ENCODE measurements at places on chromosomes 1 and 21. TPM values are rescaled to one million over a fixed set of nuclear protein-coding genes. Genes with fewer than 3 reads are reported as not detected.

GRCh38 chr1:3441410-3441847 is 13.0 kb upstream of the ARHGEF16 start:
- DNase-seq: no peak

- no peak for DNase-seq
Measured at GRCh38 chr1:21277180-21277579, 13.1 kb downstream of the ECE1 start.

DNA sequence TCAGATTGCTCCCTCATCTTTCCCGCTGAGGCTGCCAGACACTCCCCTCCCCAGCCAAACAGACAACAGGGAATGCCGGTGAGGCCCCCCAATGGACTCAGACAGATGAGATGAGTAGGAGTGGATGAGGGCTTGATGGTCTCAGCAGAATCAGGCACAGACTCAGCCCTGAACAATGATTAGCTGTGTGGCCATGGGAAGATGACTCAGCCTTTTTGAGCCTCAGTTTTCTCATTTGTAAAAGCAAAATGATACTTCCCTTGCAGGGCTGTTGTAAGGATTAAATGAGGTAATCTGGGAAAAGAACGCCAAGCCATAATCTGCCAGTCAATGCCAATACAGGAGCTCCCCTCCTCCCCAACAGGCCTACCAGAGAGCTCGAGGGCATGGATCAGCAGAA is 12.4 kb downstream of the C1orf198 start:
- no peak for DNase-seq

- no peak for DNase-seq
Measured at GRCh38 chr1:30509670-30510069, 213.7 kb downstream of the MATN1 start.

- DNase-seq: no peak
Measured at GRCh38 chr1:212688341-212689047, 11.1 kb downstream of the BATF3 start.

Gene LRRC8C
- total RNA-seq: 3.4 TPM

Gene FLG
- not detected for total RNA-seq

GRCh38 chr21:45180246-45180599 is 105.8 kb downstream of the ADARB1 start:
- DNase-seq: no peak

DNA sequence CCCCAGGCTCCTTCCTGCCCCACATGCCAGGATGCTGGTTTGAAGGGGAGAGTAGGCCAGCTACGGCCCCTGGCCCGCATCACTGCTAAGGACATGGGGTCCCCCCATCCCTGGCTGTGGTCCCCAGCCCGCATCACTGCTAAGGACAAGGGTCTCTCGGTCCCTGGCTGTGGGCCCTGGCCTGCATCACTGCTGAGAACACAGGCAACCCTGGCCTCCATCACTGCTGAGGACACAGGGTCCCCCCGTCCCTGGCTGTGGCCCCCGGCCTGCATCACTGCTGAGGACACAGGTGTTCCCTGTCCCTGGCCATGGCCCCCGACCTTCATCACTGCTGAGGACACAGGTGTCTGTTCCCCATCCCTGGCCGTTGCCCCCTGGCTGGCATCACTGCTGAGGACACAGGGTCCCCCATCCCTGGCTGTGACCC is 448 bp upstream of the OBSCN start:
- DNase-seq: no peak

Gene NID1
- 11.1 TPM for total RNA-seq

Gene SUSD4
- 5.2 TPM for total RNA-seq

DNA sequence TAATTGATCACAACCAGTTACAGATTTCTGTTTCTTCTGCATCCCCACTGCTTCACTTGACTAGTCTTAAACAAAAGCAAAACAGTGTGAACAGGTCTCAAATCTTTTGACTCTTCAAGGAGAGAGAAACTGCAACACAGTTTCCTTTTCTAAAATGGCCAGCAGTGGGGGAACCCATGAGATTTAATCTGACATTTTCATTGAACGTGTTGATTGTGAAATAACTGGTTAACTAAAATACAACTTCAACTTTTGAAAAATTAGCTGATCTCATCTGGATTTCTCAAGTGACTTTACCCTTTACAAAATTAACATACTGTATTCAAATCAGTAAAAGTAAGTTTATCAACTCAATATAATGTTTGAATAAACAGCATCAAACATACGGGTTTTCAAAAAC is 143.0 kb downstream of the HFM1 start:
- DNase-seq: no peak

- peak; percentile 50 for DNase-seq
Measured at GRCh38 chr1:145892486-145893087, 6.9 kb upstream of the ANKRD35 start.

Gene C1orf94
- not detected for total RNA-seq

DNA sequence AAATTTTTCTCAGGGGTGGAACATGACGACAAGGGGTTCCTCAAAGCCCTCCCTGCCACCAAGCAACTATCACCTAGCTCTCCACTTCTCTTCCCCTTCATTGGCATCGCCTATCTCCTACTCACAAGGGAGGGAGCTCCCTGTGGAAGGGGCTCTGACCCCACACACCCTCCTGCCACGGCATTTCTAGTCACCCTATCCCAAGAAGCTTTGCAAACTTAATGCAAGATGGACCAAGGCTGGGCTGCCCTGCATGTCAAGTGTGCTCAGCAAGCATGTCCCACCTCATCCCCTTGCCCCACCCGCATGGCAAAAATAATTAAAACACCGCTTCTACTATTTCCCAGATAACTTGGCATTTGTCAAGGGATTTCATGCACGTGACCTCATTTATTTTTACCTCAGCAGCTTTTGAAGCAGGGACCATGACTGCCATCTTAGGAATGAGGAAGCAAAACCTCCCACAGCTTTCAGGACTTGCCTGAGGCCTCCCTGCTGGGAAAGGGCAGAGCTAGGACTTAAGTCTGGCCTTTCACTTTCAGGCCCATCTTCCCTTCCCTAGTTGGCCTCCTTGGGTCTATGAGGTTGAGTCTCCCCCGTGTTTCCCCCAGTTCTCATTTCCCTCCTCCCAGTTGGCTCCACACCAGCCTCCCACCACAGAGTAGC is 161.3 kb downstream of the TSEN15 start:
- peak; percentile 35 for DNase-seq

DNA sequence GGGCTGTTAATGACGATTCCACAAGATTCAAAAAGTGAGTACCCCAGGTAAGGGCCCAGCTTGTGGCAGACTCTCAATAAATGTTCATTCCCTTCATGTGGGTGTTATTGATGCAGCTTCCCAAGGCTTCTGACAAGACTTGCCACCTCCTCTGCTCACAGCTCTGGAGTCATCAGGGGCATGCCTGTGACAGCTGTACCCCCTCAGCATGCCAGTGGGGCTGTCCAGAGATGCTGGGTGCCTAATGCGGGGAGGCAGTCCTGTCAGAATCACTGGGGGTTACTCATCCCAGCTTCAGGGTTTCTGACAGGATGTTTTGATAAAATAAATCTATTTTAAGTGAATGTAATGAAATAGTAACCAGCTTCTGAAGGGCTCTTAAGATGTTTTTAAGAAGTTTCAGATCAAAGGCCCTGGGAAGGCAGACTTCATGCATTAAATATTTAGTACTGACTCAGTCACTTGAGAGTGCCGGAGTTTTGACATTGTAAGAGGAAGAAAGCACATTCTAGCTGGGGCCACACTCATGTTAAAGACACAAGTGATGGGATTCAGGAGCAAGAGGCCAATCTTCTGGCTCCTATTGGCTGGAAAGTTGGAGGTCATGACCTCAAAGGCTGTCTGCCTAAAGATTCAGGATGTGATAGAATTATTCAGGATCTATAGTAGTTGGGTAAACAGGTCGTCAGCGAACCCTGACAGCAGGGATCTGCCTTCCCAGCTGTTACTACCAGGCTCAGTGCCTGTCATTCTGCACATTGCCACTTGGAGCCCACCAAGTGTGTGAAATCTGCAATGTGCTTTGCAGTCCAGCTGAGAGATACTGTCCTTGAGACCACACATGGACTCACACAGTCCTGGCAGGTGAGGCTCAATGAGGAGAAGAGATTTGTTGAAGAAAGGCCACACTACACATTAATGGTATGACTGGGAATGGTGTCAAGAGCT is 239.6 kb upstream of the BEND5 start:
- DNase-seq: no peak

Gene PLEKHA6
- 53.8 TPM for total RNA-seq

DNA sequence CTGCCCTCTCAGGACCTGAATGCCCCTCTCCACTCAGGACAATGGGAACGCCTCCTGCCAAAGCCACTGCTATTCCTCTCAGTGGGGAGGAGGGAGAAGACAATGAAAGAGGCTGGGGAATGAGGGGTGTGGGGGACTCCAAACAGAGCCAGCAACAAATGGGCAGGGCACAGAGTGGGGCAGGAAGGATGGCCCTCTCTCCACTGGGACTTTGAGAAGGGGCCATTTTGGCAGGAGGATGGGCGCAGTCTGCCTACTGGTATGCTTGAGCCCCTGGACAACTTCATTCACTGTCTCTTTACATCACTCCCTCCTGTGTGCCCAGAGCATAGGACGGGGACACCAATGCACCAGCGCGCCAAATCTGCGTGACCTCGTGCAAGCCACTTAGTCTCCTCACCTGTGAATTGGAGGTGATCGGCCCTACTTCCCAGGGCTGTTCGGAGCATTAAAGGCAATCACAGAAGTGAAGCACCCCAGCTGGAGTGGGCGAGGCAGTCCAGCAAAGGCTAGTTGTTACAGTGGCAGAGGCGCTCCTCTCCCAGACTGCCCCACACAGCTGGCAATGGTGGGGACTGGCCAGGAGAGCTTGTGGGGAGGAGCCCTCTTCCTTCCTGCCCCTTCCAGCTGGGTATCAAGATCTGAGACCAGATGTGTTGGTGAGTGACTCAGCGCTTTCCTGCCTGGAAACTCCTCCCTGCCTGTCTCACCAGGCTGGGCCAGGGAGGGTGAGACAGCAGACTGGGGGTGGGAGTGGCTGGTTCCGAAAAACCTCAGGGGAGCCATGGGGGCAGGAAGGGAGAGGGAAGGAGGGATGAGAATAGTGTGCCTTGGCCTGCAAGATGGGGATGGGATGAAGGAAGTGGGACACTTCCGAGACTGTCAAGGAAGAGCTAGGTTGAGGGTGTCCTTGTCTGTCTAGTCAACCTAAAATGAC is 22.4 kb upstream of the SYNC start:
- DNase-seq: peak; percentile 87

Gene SHISAL2A
- not detected for total RNA-seq

Data from PC-3 (cell line).